Activated CD4-positive, alpha-beta memory T cell treated with anti-CD3 and anti-CD28 coated beads, Interleukin-2, amount 10 ng/mL, durations not matched to agents 7 days and 5 days (primary cell): ENCODE measurements at places on chromosomes 16 and 17. TPM values are rescaled to one million over a fixed set of nuclear protein-coding genes. Genes with fewer than 3 reads are reported as not detected.

FGF11 gene
- 10.8 TPM for total RNA-seq

KRTAP4-4 gene
- not detected for total RNA-seq

DNA sequence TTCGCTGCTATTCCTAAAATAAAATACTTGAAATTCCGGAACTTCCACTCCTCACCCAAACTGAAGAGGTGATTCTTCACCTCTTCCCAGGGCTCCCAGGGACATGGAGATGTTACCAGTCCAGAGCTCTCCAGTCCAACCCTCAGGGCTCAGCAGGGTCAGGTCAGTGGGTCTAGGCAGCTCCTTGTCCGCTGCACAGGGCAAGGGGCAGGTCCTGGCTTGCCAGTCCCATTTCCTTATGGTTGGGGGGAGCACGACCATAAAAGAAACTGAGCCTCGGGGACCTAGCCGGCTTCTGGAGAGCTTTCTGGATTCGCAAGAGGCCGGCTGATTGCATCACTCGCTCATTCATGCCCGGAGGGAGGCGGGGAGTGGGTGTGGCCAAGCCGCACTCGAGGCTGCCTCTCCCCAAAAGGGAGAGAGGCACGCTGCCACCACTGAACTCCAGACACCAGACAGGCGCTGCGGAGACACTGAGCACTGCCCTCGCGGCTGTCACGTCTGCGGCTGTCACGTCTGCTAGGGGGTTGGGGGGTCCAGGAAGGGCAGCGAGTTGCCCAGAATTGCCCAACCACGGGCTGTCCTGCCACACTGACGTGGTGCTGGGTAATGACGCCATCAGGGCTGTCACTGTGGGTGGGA lies 15.8 kb downstream of the SLC7A5 start:
- DNase-seq: peak; percentile 95
- H3K27ac ChIP-seq: peak overlapping the region; percentile 90
- peaks cover 67% of the 10 kb centered on the region for H3K4me1 ChIP-seq
- peak overlapping the region; percentile 66 for H3K4me3 ChIP-seq

DNA sequence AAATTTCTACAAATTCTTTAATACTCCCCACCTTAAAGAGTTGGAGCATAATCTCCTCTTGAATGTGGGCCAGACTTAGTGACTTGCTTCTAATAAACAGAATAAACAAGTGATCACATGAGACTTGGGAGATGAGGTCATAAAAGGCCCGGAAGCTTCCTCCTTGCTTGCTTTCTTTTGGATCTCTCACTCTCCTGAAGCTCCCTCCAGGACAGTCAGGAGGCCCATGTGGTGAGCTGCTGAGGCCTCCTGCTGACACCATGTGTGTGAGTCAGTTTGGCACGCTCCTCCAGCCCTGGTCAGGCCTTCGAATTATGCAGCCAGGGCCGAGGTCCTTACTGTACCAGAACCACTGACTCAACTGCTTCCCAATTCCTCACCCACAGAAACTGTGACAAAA lies 53.2 kb downstream of the NDEL1 start:
- H3K27ac ChIP-seq: no peak overlapping the region
- DNase-seq: no peak
- no peaks in the 10 kb centered on the region for H3K4me1 ChIP-seq
- peaks cover 20% of the 10 kb centered on the region for H3K36me3 ChIP-seq

DNA sequence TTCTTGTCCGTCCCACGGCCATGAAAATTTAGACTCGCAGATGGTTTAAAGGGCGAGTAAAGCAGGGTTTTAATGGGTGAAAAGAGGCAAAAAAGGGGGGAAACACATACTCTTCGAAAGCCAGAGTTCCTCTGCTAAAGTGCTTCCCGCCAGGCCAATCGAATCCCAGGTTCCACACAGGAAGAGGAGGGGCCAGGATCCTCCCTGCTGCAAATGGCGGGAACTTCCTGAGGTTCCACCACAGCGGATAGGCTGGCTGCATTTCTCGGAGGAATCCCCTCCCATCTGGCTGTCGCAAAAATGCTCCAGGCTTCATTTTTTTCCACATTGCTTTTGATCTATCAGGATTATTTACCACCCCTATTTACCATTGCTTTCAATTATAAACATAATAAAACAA lies 670.1 kb upstream of the CA10 start:
- H3K4me3 ChIP-seq: no peak overlapping the region
- DNase-seq: no peak
- H3K27me3 ChIP-seq: no peaks in the 10 kb centered on the region
- no peak overlapping the region for H3K27ac ChIP-seq
- H3K36me3 ChIP-seq: no peaks in the 10 kb centered on the region
- no peaks in the 10 kb centered on the region for H3K4me1 ChIP-seq

- no peak for DNase-seq
- no peak overlapping the region for H3K27ac ChIP-seq
- H3K4me3 ChIP-seq: no peak overlapping the region
- no peaks in the 10 kb centered on the region for H3K4me1 ChIP-seq
- H3K36me3 ChIP-seq: peaks cover 3% of the 10 kb centered on the region
- H3K27me3 ChIP-seq: no peaks in the 10 kb centered on the region
Observed at GRCh38 chr17:72812823-72813222, 279.7 kb downstream of the SLC39A11 start.
